ENCODE measurements at places on chromosomes 5 and 9.

DNA sequence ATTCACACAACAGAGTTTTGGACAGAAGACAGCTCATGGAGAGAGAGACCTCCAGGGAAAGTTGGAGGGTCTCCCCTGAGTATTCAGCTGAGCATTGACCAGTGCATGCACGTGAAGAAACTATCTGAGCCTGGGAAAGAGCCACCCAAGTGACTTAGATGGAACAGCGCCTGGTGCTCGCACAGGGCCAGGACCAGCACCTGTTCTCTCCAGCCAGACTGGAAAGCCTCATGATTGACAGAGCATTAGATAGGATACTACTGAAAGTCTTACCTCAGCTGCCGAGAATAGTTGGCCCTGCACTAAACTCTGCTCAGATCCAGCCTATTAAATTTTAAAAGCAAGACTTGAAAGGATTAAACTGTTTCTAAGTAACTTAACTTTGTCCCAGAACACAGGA lies 28.3 kb upstream of the NEURL1B start:
- no peak for ATAC-seq

DNA sequence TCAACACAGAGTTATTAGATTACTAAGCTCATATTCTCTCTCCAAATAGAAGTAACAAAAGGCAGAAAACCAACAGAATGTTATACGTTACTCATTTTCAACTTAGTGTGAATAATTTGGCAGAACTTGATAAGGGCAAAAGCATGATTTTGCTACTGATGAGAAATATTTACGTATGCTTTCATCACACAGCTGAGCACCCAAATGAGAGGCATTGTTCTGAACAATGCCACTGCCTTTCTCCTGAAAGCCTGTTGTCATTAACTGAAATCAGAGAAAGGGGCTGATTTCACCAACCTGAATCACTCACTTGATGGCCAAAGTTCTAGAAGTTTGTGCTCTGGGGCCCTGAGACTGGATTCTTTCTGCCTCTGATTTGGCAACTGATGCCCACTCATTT lies 367.5 kb upstream of the PTGER4 start:
- ATAC-seq, result no peak

- ATAC-seq, result no peak
These were observed 18.1 kb upstream of the ICE1 start for GRCh38 chr5:5404381-5404780.

DNA sequence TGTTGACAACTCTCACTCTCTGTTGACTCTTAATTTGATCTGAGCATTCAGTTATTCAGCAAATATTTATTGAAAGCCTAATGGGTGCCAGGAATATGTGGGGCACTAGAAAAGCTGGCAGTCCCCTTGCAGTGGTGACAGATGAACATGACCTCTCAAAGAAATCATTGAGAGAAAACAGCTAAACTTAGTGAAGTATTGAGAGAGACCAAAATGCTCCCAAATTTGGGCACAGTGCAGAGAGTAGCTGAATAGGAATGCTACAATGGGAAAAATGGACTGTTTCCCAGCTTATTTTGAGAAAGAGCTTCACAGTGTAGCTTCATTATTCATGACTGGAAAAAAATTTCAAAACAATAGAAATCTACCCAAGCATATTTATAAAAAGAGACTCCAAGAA lies 257.9 kb downstream of the SGCD start:
- ATAC-seq, result no peak

- no peak for ATAC-seq
These were observed 23.8 kb downstream of the GLRA1 start for GRCh38 chr5:151900891-151901290.

DNA sequence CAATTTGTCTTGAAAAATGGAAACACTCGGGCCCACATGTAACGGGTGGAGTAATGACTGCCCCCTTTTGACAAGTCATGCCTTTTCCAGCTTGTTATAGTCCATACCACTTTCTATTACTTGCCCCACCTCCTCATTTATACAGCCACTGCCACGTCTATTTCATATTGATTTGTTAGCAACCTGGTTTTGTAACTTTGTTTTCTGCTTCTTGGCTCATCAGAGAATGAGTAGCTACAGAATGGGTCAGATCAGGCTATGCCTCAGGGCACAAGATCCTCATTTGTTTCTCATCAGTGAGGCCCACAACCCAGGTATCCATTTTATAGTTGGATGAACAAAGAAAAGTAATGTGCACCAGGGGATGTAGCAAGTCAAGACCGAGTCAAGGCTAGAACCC lies 1.7 kb downstream of the GFRA3 start:
- no peak for ATAC-seq

- no peak for ATAC-seq
These were observed 2.8 kb upstream of the SMARCA2 start for GRCh38 chr9:2012347-2012746.

DNA sequence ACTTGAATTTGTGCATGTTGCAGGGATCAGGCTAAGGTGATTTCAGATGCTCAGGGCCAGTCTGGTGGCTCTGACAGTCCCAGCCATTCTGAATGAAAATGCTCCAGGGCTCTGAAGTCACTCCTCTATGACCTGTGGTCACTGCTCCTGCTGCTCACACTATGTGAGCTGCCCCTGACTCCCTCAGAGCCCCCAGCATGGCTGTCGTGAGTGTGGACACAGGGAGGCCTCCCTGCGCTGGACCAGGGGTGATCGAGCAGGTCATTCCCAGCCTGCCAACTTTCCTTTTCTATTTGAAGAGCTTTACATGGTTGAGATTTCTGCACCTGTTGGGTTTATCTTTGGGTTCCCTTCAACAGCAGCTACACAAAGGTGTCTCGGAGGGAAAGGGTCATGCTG lies 74.5 kb downstream of the WNK2 start:
- no peak for ATAC-seq

DNA sequence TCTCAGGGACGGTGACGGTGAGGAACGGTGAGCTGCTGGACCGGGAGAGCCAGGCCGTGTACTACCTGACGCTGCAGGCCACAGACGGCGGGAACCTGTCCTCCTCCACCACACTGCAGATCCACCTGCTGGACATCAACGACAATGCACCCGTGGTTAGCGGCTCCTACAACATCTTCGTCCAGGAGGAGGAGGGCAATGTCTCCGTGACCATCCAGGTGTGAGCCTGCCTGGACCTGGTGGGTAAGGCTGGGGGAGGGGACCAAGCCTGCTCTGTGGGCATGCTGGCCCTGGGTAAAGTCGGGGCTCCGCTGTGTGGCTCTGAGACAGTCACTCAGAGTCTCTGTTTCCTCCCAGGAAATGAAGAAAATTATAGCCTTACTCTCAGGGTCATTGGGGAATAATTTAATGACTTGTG lies 29.3 kb downstream of the CDHR2 start:
- peak; percentile 58 for ATAC-seq

DNA sequence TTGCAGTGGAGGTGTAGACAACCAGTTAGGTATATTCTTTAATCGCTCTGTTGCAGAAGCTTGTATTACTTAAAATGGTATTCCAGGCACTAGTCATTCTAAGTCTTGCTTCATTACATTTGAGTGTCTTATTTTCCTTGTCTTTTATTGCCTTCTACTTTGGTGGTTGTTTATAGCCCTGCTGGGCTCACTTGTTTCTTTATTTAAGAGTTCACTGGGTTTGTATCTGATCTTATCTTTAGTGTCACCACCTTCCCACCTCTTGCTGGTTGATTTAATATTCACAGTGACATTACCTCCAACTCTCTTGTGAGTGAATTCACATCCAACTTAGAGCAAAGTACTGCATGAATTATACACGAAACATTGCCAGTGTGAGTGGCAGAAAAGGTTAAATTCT lies 83.6 kb upstream of the BNC2 start:
- ATAC-seq, result no peak

Data from SK-N-SH treated with all-trans-retinoic acid at 6 μM for 48 hours (cell line).